ENCODE measurements at places on chromosomes 1 and 21.
A peak's percentile ranks its signal among the peaks of the same experiment; 100 is the strongest.

DNA sequence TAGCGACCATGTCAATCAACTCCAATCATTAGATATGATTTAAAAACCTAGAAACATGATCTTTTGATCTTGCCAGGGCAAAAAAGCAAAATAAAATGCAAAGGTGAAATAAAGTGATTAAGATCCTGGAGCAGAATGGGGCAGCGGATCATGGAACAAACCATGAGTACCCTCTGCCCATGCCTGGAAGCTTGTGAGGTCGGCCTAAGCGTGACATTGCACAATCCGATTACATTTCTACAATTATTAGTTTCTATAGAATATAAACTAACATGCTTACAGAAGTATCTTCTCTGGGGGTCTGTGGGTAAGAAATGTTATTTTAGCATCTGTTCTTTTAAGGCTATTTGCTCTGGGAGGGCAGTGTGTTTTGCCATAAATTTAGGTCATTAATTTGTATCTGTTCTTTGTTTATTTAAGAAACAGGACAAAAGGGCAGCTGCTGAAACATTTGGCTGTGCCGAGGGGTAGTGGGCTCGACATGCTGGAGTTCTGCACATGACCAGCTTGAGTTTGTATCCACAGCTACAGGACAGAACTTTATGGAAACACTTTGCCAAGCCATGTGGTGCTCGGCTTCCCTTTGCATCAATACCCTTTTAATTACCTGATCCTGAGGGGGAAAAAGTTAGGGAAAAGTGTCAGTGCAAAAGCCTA is 55.9 kb downstream of the ZBTB18 start:
- no peak for DNase-seq

GRCh38 chr1:153567621-153568366 is 2.1 kb upstream of the S100A2 start:
- peak; percentile 94 for DNase-seq

DNA sequence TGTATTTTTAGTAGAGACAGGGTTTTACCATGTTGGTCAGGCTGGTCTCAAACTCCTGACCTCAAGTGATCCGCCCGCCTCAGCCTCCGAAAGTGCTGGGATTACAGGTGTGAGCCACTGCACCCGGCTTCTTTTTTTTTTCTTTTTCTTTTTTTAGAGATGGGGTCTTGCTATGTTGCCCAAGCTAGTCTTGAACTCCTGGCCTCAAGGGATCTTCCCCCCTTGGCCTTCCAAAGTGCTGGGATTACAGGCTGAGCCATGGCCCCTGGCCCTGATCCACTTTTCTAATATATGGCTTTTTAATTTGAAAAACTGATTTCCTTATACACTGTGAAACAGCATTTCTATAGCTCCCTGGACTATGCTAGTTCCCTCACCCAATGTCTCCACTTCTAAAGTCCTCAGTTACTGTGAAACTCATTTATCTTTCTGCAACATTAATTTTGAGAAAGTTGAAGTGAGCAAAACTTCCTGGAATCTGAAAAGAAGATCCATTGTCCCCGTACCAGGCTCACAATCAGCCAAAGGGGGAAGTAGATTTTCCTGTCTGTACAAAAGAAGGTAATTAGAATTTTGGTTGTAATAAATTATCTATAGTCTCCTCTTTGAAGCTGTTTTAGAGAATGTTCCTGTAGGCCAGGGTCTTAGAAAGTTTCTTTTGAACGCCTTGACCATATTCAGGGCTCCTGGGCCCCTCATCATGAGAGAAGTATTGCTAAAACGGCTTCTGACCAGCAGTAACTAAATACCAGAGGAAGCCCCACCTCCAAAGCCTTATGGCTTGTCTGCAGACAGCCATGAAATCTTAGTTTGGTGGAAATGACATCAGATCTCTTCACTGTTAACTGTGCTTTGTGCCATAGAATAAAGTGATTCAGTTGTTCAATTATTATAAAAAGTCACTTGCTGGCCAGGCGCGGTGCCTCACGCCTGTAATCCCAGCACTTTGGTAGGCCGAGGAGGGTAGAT is 34.9 kb downstream of the DEGS1 start:
- no peak for DNase-seq

DNA sequence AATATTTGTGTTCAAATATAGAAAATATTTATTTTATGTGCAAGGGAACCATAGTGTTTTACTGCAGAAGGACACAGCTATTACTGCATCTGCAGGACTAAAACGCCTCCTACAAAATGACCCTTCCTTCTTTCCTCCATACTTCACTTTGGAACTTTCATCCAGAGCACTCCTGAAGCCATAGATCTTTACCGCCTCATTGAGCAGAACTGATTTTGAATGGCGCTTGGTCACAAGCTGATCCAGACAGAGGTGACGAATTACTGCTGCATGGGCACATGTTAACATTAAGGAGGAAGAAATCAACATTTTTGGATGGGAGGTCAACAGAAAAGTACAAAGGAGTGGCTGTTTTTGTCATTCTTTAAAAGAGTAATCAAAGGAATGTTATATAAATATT is 931.6 kb downstream of the NCAM2 start:
- DNase-seq: no peak

GRCh38 chr1:231313661-231314060 is 24.0 kb downstream of the EXOC8 start:
- DNase-seq: no peak

DNA sequence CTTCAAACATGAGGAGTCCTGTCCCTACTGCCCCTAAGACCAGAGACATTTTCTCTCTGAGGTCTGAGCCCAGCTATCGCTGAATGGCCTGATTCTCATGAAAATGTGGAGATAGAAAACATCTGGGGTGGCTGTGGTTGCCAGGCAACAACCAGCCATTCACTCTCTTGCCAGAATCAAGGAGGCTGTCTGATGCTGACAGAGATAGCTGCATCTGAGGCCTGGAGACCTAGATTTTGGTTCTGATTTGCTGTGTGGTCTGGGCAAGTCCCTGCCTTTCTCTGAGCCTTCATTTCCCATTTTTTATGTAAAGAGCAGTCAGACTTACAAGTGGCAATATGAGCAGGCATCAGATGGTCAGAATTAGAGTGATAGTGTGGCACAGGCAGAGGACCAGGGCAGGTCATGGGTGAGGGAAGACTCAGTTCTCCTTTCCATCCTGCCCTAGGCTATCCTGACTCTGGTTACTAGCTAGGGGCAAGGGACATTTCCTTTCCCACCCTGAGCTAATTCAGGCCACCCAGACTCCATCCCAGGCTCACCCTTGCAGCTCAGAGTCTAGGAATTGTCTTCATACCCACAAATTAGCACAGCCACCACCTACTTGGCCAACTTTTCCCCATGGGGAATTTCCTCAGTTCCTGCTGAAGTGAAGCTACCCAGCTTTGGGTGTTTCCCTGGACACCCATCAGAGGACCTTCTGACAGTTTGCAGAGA is 20.0 kb upstream of the RNF19B start:
- no peak for DNase-seq

Measured in SW480 (cell line).